ENCODE measurements at places on chromosomes 11 and 22. TPM values are rescaled to one million over a fixed set of nuclear protein-coding genes. Genes with fewer than 3 reads are reported as not detected.

Gene SMIM35
- 0.17 TPM for total RNA-seq

Gene FERMT3
- 203 TPM for total RNA-seq

Gene TYR
- total RNA-seq, result not detected

Gene OR8A1
- not detected for total RNA-seq

Gene ANKK1
- total RNA-seq, result 0.08 TPM

Gene CLDN5
- total RNA-seq, result 4.8 TPM

Gene POU2F3
- total RNA-seq, result not detected

Gene LRRC32
- 2.7 TPM for total RNA-seq

Gene PTPN5
- total RNA-seq, result not detected

Gene HEPN1
- total RNA-seq, result not detected

Gene GGA1
- 59.8 TPM for total RNA-seq

Gene ABTB2
- 0.31 TPM for total RNA-seq

Gene OTUB1
- 80.1 TPM for total RNA-seq

Gene LRRC75B
- 0.98 TPM for total RNA-seq

Gene NTM
- total RNA-seq, result not detected

Gene UBQLN3
- total RNA-seq, result not detected

Gene CSF2RB
- total RNA-seq, result 0.43 TPM

Gene MS4A3
- not detected for total RNA-seq

Gene BEST1
- total RNA-seq, result 0.10 TPM

Gene CXCR5
- 0.17 TPM for total RNA-seq

Gene CDC45
- 47.1 TPM for total RNA-seq

Gene REXO2
- 103 TPM for total RNA-seq

Gene RAB3IL1
- total RNA-seq, result not detected

Gene OR2AG1
- total RNA-seq, result not detected

Gene KBTBD4
- 18.0 TPM for total RNA-seq

Gene PSMD13
- total RNA-seq, result 128 TPM

Gene TBX1
- total RNA-seq, result not detected

Gene TTC36
- total RNA-seq, result 0.55 TPM

Gene MTCH2
- 75.9 TPM for total RNA-seq

Gene C11orf91
- total RNA-seq, result not detected

Gene DEFB131B
- total RNA-seq, result not detected
